ENCODE measurements at places on chromosomes 1 and 21.

DNA sequence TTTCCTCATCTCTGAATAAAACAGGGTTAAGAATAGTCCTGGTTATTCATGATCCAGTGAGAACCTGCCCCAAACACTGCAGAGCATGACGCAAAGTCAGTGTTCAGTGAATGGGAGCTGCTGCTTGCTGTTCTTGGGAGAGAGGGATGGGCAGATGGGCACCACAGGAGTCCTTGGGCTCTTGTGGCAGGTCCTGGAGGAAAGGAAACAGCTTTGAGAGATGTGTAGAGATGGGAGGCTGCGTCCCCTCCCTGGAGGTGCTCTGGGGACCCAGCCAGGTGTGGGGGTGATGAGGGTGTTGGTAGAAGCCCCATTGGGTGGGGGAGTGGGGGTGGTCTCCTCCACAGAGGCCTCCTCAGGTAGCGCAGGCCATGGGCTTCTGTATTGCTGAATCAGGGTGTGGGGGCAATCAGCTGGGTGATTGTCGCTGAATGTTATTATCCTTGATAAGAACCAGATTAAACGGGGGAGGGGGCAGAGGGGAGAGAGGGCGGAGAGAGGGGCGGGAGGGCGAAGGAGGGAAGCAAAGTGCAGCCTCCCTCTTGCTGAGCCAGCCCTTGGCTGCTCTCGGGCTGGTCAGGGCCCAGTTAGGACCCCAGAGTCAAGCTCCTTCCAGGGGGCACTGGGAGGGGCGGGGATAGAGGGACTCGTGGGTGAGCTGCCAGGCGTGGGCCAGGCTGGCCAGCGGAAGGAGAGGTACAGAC, 22.9 kb upstream of the CASZ1 start:
- DNase-seq: no peak

- DNase-seq: no peak
Measured at GRCh38 chr1:34713443-34713842, 41.4 kb upstream of the GJB5 start.

DNA sequence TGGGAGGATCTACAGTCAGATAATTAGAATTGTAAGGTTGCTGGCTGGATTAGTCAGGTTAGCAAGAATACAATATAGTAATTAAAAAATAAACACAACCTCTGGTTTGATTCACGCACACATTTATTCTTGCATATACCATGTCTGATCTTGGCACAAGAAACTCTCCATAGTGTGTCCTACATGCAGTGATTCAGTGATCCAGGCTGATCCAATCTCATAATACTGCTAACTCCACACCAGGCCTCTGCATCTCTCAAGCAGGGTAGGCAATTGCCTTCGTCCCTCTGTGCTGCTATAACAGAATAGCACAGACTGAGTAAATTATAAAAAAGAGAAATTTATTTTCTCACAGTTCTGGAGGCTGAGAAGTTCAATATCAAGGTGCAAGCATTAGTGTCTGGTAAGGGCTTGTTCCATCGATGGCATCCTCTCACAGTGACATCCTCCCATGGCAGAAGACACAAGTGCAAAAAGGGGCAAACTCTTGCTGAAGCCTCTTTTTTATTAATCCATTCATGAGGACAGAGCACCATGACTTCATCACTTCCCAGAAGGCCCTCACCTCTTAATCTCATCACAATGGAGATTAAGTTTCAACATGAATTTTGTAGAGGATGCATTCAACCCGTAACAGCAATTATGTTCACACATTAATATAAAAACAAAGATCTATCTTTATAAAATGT, 741.0 kb upstream of the NCAM2 start:
- no peak for DNase-seq

GRCh38 chr1:209823143-209824041, 4.4 kb upstream of the UTP25 start:
- DNase-seq: peak; percentile 84

DNA sequence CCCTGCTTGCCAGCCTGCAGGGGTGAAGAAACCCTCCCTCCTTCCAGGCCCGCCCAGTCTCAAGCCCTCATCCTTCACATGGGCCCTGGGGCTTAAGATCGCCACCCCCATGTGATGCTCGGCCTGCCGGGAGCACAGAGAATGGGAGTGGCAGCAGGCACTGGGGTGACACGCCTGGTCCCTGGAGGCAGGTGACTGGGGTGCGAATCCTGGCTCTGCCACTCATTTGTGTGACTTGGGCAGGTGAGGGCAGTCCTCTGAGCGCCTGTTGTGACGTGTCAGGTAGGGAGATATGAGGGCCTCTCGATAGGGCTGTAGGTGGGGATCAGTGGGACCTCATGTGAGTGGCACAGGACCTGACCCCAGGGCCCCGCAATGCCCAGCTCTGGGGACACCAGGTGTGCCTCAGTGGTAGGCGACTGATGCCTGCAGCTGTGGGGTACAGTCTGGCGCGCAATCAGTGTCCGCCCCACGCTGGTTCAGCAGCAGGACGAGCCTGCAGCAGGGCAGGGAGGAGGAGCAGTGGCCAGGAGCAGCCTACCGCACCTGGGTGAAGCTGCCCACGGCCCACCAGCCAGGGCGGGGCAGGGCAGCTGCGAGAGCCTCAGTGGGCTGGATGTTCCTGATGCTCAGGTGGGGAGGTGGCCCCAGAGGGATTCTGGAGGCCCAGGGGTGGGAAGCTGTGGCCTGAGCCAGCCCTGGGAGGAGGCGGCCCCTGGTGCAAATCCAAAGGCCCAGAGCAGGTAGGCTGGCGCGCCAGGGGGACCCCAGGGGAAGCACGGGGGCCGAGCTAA, 6.2 kb downstream of the SH2D5 start:
- no peak for DNase-seq

- no peak for DNase-seq
Measured at GRCh38 chr1:203325026-203325417, 19.7 kb downstream of the BTG2 start.
